ENCODE measurements at places on chromosomes 1 and 21. TPM values are rescaled to one million over a fixed set of nuclear protein-coding genes. Genes with fewer than 3 reads are reported as not detected.
A peak's percentile ranks its signal among the peaks of the same experiment; 100 is the strongest.

- DNase-seq: peak; percentile 80
Measured at GRCh38 chr1:228487336-228488124, at the start of gene RNF187. RNF187 (plus strand) TSS chr1:228487382.

Gene CACNA1S
- total RNA-seq: not detected

- no peak for DNase-seq
Measured at GRCh38 chr21:45390831-45391742, 13.9 kb upstream of the COL18A1 start.

Gene SPSB1
- 3.0 TPM for total RNA-seq

GRCh38 chr1:189606795-189607476 lies 870.7 kb downstream of the BRINP3 start:
- DNase-seq: no peak

GRCh38 chr1:37040773-37041172 lies 6.5 kb upstream of the GRIK3 start:
- DNase-seq: no peak

- DNase-seq: no peak
Measured at GRCh38 chr21:34537838-34538237, 25.8 kb upstream of the KCNE1 start.

DNA sequence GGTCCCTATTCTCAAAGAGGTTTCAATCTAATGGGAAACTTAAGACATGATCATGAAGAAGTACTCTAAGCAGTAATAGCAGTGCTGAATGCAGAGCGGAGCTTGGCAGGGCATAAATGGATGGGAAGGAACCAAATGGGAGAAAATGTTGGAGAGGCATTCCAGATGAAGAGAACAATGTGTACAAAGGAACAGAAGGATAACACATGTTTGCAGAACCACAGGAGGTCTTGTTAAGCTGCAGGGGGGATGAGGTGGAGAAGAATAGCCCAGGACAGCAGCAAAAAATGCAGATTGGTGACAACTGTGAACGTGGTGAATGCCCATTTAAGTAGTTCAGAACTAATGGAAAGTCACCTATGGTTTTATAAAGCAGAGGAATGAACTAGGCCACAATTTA lies 99.1 kb downstream of the ASTN1 start:
- no peak for DNase-seq

Gene TSSK3
- 0.71 TPM for total RNA-seq

DNA sequence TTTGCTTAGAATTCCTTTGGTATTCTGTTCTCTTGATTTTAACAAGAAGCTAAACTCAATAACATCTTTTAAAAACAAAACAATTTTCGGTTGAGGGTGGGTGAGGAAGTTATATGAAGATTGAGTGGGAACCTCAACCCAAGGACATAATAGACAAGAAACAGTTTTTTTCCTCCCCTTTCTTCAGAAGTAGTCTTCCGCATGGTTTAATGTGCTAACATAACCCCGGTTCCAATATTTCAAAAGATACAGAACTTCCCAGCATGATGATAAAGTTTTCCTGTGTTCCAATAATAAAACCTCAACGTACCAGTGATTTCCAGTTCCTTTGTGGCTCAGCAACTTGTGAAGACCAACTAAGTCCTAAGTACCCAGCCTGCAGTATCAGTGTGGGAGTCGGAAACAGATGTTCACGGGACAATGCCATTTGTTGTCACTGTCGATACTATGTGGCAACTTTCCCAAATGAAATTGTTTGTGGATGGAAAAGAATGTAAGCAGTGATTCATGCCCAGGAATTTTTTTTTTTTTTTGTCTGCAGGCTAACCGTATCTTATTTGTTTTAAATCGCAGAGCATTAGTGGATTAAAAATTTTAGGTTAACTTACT lies 48.5 kb downstream of the NR5A2 start:
- DNase-seq: no peak

DNA sequence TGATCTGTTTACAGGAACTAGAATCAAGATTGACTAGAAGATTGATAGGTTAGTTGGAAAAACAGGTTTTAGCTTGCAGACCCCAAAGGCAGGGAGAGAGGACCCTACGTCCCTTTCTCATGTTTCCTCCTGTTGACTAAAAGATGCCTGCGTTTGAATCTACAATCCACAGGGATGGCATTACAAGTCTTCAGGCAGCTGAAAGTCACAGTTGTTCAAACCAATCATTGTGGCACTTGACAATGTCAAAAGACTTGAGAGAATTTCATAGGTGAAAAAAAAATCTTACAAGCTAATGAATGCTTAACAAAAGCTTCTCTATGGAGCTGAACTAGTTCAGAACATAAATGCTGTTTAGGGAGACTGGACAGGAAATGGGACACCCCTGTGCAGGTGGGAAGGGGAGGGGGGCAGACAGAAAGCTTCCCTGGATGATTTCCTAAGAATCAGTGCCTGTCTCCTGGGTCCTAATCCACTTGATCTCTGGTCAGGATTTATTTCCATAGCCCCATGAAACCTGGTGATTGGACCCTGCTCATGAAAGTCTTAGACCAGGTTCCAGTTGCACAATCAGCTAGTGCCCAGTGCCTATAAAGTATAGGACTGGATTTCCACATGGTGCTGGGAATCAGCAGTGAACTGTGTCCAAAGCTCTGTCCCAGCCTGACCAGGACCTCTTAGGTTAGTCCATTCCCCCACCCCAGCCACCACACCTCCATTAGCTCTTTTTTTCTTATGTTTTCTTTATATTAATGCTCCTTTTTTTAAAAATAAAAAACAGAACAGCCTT lies 91.6 kb upstream of the BCAR3 start:
- no peak for DNase-seq

Data from activated T-cell treated with anti-CD3 and anti-CD28 coated beads, Interleukin-2, amount 50 U/mL, for 4 hours (primary cell).